Gastroesophageal sphincter (tissue), 4 donors: ENCODE measurements at places on chromosomes 7 and 10.

GRCh38 chr10:62426086-62426485, 51.9 kb downstream of the ZNF365 start:
- ATAC-seq, result no peak

GRCh38 chr7:14761510-14762296, 140.8 kb downstream of the DGKB start:
- ATAC-seq, result peak; percentile 91

DNA sequence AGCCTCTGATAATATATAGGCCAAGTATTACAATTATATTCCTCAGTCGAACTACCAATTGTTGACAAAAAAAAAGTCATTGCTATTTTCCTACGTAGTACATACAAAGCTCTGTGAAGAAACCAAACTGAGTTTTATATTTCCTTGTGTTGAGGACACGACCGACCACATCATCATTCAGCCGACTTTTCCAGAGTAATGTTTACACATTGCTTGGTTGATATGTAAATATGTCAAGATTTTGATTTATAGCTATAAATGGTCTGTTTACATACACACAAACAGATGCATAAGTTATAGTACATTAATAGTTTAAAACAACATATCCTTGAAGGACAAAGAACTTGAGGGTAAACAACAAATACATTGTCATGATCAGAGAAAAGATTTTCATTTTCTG, 121.5 kb downstream of the CRPPA start:
- no peak for ATAC-seq

GRCh38 chr10:15775513-15775912, 55.8 kb upstream of the ITGA8 start:
- peak; percentile 43 for ATAC-seq

DNA sequence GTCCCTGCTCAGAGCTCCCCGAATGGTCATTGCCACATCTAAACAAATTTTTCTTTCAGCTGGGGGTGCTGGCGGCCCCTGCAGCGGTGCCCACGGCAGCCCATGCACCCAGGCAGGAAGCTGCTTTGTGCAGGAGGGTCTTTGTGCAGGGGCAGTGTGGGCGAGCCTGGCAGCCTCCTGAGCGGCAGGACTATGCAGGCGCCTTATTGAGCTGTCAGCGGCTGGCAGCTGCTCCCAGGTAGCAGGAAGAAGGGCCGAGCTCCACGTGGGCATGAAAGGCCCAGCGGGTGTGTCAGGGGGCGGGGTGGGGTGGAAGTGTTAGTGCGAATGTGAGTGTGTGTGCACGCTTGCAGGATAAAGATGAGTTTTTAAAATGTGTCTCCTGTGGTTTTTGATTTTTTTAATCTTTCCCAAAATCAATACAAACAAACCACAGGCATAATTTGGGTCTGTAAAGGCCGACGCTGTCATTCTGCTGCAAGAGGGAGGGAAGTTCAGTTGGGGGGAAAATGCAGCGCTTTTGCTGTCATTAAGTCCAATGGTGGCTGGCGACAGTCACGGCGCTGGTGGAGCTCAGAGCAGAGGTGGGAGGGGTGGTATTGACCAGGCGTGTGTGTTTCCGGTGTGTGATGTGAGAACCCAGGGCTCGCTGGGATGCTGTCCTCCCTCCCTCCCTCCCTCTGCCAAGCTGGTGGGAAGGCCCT, 83.9 kb downstream of the LHPP start:
- no peak for ATAC-seq

DNA sequence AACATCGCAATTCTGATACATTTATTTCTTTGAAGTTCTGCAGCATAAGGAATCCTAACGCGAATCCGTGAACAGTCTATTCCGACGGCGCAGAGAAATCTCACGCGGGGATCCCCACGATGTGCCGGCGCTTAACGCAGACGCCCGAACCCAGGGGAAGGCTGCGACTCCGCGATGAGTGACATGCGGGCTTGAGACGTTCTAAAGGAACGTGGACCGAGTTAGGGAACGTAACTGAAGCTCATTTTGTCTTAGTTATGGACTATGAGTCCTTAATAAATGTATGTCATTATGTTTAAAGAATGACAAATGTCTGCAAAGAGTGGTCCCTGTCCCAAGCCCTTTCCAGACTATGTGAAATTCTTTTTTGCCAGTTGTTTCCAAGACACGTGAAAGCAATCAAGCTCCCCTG, 995 bp upstream of the PARD3 start:
- no peak for ATAC-seq

DNA sequence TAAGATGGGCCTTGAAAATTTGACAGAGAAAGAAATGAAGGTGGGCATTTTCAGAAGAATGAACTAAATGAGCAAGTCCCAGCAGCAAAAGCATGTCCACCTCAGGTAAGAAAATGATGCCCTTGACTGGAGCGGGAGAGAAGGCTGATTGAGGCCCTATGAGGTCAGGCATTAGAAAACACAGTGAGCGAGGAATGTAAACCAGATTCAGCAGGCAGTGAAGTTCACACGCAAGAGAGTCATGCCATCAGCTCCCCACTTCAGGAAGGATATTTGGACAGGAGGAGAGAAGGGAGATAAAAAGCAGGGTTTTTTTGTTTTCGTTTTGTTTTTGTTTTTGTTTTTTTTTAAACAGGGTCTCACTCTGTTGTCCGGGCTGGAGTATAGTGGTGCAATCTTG, 166.4 kb downstream of the PPP1R17 start:
- no peak for ATAC-seq

GRCh38 chr7:117202511-117202910, 120.3 kb downstream of the WNT2 start:
- no peak for ATAC-seq
